Calu3 (cell line): ENCODE measurements at places on chromosomes 7 and 10. TPM values are rescaled to one million over a fixed set of nuclear protein-coding genes. Genes with fewer than 3 reads are reported as not detected.

Gene PLCE1
- total RNA-seq: 1.8 and 3.2 TPM in 2 replicates

Gene C7orf57
- total RNA-seq: 0.24 and 0.33 TPM in 2 replicates

Gene PRSS2
- 0.64 TPM in 1 of 2 replicates, not detected in the other for total RNA-seq

Gene OTUD1
- total RNA-seq: 8.0 and 10.4 TPM in 2 replicates

Gene TRAPPC14
- 17.4 and 17.5 TPM in 2 replicates for total RNA-seq

Gene MUC12
- 0.59 and 1.3 TPM in 2 replicates for total RNA-seq

Gene LIPK
- total RNA-seq: not detected in 2 replicates

Gene UBN2
- total RNA-seq: 19.2 and 23.0 TPM in 2 replicates
